ENCODE measurements at places on chromosomes 13 and 19.

- DNase-seq: peak; percentile 4
These were observed 423.2 kb upstream of the SGCG start for GRCh38 chr13:22757530-22758120.

- no peak for DNase-seq
These were observed 135.0 kb downstream of the DLEU7 start for GRCh38 chr13:50708461-50708860.

DNA sequence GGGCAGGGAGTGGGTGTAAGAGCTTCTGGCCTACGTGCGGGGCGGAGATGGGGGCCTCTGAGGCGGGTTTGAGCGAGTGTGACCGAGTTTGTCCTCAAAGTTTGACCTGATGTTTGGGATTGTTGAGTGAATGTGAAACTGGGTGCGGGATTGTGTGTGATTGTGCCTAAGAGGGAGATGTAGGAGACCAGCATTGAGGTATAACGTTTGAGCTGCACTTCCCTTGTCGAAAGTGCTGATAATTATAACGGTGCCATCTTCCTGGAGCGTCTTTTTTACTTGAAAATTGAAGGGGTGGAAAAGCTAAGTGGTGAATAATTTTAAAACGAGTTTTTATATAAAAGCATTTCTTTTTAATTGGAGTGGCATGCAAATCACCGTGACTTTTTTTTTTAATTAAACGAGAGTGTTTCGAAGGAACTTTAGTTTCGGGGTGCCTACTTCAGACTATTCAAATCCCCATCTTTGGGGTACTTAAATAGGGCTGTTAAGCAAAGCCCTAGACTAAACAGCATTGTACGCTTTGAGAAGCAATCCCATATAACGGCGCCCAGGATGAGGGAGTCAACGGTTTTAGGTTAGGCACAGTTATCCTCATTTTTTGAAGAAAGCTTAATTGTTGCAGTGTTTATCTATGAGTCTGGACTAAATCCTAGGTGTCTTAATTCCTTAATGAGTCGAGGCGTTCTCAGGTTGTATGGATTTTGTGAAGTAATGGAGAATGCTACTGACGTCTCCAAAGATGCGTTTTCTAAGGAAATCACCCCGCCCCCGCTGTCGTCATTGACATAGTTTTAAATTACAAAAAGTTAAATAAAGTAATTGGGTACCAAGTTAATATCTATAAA lies 594 bp downstream of the ZNF146 start:
- DNase-seq: no peak

DNA sequence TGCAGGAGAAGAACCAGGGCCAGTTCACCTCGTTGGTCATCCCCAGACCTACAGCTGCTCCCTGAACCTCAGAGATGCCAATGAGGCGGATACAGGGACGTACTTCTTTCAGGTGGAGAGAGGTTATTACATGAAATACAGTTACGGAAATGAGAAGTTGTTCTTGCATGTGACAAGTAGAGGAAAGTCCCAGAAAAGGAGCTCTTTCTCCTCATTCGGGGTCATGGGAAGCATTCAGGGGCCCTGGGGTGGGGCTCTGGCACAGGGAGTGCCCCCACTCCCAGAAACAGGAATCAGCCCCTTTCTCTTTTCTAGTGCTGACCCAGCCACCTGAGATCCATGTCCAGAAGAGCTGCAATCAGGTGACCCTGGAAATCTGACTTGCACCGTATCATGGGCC lies 4.5 kb upstream of the SIGLEC9 start:
- no peak for DNase-seq

GRCh38 chr19:13118424-13119193 lies 545 bp downstream of the NACC1 start:
- DNase-seq: no peak

- no peak for DNase-seq
These were observed 24.1 kb upstream of the PSG7 start for GRCh38 chr19:42961119-42961518.

DNA sequence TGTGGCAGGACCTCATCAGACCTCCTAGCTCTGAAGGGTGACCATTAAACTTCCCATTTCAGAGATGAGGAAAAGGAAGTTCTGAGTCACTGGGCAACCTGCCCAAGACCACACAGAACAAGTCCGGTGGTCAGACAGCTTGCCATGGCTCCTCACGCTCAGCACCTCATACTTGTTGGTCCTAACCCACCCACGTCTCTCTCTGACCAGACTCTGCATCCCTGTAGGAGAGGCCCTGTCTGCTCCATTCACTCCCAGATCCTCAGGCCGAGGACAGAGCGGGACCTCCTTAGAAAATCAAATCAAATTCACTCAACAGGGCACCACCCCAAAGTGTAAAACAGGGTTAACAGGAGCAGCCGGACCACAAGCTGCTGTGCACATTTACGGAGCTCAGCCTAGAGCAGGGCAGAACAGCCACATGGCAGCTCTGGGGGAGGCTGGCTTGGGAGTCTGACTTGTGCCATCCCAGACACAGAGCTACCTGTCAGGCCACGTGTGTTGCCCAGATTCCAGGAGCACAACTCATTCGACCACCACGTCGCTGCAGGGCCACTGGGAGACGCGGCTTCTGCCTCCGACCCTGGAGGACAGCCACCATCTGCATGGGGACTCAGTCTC lies 1.7 kb downstream of the MIER2 start:
- peak; percentile 75 for DNase-seq

DNA sequence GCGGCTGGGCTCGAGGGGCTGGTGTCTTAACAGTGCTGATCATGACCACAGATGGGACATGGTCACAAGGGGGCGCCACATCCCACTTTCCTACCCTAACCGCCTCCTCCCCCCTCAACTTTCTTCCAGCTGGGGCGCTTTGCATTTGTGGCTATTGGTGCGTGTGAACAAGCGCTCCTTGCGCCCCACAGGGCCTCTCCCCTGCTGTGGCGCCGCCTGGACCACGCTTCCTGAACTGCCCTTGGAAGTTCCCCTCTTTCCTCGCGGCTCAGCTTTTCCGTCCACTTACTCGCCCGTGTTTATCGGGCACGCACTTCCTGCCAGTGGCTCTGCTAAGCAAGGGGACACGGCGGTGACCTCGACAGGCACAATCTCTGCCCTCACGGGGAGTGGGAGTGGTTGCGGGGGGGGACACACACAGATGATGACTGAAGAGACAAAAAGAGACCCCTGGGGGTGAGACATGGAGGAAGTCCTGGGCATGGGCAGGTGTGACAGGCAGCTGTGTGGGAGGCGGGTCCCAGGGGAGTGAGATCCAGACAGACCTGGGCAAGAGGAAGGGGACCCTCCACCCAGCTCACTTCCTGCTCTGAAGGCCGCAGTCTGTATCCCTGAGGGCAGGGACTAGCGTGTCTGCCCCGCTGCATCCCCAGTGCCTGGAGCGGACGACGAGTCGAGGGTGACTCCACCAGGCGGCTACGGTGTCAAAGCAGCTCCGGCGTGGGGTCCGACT lies 40.3 kb downstream of the ZNF787 start:
- peak; percentile 33 for DNase-seq

- DNase-seq: no peak
These were observed 22.2 kb downstream of the PCID2 start for GRCh38 chr13:113186061-113186900.

DNA sequence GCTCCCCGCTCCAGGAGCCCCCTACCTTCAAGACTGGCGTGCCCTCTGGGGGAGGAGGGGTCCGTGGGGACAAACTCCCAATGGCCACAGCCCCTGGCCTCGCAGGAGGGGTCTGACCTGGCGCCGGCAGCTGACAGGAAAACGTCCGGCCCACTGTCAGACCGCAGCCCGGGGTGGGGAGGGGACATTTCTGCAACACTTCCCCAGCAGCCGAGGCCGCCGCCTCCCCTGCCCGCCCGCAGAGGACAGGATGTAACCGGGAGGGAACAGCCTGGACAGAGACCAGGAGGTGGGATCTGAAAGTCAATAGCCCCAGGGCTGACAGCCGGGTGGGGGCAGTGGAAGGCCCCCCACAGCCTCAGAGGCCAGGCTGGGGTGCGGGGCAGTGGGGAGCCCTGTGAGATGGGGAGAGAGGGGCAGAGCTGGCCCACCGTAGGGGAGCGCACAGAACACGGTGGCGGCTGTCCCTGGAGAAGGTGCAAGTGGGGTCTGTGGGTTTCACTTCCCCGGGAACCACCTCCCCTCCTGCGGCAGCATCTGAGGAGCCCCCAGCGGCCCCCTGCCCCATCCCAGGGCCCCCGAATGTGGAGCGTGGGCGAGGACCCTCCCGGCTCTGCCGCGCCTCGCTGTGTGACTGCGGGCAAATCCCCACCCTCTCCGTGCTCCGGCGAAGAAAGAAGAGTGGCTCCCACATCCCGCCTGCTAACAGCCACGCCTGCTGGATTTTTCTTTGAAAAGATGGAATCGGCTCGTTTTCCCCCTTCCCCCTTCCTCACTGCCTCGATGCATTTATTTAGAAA lies at the start of gene PEAK3:
PEAK3 (minus strand) TSS at position 114 of the 800 bp plus-strand sequence. CDS start 1,244 bp downstream, outside the sequence.
- no peak for DNase-seq

DNA sequence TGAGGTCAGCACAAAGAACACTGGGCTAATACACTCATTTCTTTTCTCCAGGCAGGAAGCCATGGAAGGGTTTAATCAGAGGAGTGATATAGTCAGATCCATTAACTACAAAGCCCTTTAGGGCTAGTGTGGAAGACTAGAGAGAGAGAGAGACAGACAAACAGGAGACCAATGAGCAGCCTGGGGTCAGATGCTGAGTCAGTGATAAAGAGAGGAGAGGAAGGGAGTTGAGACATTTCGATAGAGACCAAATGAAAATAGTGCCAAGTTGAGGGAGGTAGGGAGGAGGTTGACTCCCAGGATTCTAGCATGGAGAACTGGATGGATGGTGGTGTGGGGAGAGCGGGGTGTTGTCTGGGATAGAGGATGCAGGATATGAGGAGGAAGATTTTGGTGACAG lies 18.2 kb downstream of the ZNF473 start:
- no peak for DNase-seq

All from astrocyte of the cerebellum (primary cell).